ENCODE measurements at places on chromosomes 7 and 10.

- DNase-seq = no peak
Observed at GRCh38 chr7:47709051-47709450, 127.1 kb upstream of the TNS3 start.

DNA sequence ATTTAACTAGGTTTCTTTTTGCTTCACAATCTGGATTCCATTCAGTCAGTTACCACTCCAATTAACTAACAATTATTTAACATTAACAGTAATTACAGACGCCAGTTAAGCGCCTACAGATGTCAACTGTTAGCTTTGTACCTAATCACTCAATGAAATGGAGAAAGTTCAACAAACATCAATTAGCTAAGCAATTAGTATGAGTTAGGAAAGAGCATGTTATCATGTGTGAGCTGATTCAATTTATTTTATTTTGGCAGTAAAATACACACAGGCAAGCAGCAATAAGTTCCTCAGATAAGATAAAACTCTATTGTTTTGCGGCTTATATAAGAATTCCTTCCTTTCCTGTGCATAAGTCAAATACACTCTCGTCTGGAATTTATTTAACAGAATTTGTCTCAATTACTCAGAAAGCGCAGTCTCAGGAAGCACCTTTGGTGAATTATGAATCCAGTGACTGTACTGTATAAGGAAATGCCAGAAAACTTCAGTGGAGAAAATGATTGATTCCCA lies 427.1 kb upstream of the GALNT17 start:
- no peak for DNase-seq

GRCh38 chr7:43960933-43961332 lies 34.7 kb downstream of the UBE2D4 start:
- DNase-seq = no peak

DNA sequence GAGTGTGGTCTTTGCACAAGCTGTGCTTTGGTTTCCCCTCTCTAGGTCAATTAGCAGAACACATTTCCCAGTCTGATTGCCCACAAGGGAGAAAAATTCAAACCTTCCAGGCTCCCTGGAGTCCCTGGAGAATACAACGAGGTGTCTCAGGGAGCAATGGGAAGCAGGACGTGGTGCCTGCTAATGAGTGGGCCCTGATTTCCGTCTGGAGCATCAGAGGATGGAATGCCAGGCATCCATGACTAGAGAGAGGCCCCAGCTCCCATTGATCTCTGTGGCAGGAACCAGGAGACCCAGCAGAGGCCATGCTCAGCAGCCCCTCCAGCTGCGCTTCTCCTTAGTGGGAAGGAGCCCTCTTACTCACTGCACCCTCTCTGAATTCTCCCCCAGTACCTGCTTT lies 33.2 kb upstream of the TLX1 start:
- no peak for DNase-seq

GRCh38 chr7:132577206-132578049 lies 1.2 kb upstream of the PLXNA4 start:
- DNase-seq = peak; percentile 75

DNA sequence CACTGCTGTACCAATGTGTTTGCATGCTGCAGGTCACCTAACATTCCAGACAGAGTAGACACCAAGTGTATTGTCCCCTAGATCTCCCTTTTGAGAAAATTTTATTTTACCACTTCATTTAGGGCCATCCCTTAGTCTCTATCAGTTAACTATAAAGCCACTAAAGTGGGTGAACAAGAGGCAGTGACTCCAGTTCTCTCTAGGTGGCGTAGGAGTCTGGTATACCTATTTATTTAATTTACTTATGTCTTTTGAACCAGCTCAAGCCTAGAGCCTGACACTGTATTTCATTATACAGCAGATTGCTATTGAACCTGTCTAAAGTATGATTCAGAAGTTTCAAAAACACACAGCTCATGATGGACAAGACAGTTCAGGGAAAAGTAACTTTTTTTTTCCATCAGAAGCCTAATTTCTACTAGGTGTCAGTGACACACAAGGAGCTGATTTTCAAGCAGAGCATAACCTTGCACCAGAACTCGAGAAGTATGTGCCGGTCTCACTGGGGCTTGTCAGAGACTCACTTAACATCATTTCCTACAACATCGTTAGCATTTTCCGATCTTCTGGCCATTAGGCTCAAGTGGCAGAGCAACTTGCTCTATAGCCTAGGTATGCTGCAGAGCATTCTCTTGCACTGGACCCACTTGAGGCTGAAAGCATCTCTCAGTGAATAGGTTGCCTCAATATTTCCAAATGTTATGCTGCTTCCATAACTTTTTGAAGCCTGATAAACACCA lies 175.4 kb downstream of the CDC14C start:
- DNase-seq = no peak

DNA sequence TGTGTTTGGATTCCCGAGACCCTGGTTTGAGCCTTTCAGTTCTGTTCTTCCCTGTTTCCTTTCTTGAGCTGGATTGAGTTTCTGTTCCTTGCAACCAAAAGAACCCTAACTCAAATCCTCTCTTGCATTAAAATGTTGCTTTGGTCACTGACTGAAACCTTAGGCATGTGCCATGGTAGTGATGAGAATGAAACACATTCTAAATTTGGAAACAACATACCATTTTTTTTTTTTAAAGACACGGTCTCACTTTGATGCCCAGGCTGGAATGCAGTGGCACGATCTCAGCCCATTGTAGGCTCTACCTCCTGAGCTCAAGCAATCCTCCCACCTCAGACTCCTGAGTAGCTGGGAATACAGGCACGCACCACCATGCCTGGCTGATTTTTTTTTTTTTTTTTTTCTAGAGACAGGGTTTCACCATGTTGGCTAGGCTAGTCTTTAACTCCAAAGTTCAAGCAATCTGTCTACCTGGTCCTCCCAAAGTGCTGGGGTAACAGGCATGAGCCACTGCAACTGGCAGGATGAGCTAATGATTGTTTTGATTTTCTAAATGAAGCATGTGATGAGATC lies 8.4 kb downstream of the THAP5 start:
- no peak for DNase-seq

GRCh38 chr7:44852590-44852989 lies 4.7 kb upstream of the H2AZ2 start:
- DNase-seq = no peak

DNA sequence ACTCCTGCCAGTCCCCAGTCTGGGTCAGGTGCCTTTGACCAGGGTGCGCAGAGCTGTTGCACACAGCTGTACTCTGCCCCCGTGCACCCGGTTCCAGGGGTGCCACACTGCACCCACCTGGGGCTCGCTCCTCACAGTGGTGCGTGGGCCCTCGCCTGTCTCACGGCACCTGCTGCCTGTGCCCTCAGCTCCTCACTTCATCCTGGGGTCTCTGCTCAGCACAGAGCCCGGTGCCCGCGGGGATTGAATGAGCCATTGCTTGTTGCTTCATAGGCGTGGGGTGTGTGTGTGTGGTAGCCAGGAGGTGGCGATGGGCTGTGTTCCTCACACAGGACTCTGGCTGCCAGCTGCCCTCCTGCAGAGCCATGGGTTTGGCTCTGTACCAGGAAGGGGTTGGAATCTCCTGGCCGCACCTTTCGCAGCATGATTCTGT lies 18.5 kb downstream of the EIF3B start:
- DNase-seq = no peak

DNA sequence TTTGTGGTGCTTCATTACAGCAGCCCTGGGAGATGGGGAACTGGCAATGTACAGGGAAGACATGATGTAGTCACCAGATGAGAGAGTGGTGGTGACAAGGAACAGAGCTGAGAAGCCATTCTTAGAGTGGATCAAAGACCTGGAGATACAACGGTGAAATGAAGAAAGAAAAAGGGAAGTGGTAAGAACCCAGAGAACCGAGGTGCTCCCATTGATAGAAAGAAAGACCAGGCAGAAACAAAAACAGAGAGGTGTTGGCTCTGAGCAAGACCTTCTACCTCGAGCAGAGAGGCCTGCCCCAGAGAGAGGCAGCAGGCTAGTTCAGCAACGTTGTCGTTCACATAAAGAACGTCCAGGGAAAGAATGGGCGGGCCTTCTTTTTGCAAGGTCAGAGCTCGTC lies 186.7 kb downstream of the ADAM12 start:
- DNase-seq = no peak

DNA sequence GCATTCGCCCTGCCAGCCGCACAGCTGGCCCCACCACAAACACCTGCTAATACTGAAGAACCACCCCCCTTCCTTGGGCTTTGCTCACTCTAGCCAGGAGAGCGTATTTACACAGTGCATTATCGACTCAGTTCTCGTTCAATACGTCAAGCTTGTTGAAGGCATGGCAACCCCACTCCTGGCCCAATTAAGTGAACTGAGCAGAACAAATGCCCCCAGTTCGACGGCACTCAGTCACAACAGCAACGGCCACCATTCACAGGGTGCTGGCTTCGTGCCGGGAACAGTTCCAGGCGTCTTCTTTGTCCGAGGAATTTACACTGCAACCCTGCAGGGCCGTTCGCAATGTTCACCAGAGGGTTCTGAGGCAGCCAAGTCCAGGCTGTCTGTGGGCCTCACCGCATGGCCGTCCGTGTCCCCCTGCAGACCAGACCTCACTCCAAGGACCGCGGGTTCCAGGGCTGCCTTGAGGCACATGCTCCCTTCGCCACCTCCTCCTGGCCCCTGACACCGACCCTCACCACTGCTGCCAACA lies 175.3 kb downstream of the DIP2C start:
- peak; percentile 89 for DNase-seq

DNA sequence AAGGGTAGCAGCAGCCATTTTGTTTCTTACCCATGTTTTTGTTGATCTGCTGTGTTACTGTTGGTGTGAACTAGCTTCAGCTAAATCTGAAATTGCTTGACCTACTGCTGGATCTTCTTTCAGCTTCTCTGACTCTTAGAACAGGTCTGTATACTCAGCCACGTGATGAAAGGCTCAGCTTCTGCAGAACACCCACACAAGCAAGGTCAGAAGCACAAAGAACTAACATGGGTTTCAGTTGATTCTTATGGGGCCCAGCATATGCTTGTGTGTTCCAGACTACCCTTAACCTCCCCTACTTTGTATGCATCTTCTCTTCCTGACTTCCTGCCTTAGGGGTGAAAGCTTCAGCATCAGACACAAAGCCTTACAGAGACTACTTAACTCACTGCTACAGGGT lies 186.8 kb downstream of the HGF start:
- no peak for DNase-seq

DNA sequence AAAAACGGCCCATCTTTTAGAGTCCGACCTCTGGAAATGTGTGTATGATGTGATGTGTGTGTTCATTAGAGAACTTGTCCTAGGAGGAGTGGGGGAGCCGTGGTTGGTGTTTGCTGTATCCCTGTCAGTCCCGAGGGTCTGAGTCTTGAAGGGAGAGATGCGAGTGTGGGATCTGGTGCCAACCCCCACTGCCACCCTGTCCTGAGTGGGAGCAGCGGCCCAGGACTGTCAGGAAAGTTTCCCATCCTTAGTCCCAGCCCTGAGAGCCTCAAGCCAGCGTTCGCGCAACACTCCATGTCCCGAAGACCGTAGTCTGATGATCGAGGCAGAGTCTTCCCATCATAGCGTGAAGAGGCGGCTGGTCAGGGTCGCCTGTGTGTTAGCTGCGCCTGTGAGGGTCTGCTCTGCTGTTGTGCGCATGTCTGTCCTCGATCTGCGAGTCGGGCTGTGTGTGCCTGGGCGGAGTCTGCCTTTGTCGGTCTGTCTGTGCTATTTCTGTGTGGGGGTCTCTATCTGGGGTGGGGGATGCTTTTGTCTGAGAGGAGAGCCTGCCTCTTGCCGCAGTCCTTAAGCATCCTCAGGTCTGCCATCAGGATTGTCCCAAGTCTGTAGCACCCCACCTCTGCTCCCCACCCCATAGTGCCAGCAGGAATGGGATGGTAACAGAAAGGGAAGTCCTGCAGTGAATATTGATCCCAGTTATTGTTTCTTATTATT lies 514 bp upstream of the CHAT start:
- DNase-seq = no peak

DNA sequence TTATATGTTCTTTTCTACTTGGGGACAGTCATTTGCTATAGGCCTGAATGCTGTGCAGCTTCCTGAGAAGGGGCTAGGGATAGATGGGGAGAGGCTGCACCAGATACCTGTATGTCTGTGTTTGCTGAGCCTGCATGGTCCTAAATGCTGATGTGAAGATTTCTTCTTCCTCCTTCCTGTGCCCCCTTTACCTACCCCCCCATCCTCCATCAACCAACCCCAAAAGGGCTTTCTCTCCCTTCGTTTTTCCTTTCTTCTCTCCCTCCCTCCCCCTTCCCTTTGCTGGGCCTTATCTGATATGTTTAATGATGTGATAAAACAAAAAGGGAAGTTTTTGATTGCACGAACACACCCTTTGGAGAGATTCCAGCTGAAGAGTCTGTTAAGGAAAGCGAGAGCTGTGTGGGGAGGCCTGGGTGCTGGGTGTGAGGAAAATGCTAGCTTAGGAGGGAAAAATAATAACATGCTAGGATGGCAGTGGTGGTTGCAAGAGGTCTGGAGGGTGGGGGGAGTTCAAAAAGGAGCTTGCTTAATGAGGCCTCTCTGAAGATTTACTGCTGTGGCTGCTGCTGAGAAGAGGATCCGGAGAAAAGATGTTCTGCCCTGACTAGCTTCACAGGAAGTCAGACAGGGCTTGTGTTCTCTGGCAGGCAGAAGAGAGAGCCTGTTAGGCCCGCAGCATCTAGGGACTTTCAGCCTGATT lies 101.8 kb downstream of the SAMD9 start:
- no peak for DNase-seq

GRCh38 chr7:92362131-92362530 lies 85.2 kb upstream of the GATAD1 start:
- no peak for DNase-seq

DNA sequence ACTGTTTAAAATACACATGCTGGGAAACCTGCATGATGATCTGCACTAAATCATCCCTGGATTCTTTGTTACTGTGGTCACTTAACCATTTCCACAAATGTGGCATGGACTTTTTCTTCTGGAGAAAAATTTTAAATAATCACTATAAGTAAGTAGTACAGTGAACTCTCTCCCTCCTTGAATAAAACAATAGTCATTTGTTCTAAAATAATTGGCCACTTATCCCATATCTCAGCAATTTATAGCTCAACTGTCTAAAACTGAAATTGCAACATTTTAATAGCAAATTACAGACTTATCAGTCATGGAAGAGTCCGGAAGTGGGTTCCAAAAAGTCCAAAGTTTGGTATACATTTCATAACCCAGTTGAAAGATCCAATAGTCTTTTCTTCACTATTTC lies 90.9 kb downstream of the MTERF1 start:
- DNase-seq = no peak

DNA sequence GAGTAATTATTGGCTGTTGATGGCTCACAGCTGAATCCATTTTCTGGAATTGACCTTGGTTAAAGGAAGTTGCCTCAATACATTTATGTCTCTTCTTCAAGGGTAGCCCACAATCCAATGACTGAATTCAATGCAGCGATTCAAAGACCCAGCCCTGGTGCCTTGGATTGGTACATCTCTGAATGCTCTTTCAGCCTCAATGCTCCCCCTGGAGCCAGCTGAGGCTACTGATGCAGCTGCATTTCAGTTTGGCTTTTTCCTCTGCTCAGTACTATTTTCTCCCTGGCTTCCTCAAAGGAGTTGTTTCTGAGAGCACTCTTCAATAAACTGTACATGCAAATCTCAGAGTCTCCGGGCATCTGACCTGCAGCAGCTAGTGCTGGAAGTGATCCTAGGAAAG lies 633 bp upstream of the EBLN1 start:
- DNase-seq = no peak

- no peak for DNase-seq
Observed at GRCh38 chr7:43462836-43463235, 120.1 kb upstream of the STK17A start.

GRCh38 chr10:87625661-87626060 lies 34.0 kb upstream of the PAPSS2 start:
- DNase-seq = no peak

Measured in NCI-H1092 treated with DMSO at 0.1 percent for 48 hours (cell line).